Mesothelial cell of epicardium (in vitro differentiated cells): ENCODE measurements at places on chromosomes 1 and 21.

DNA sequence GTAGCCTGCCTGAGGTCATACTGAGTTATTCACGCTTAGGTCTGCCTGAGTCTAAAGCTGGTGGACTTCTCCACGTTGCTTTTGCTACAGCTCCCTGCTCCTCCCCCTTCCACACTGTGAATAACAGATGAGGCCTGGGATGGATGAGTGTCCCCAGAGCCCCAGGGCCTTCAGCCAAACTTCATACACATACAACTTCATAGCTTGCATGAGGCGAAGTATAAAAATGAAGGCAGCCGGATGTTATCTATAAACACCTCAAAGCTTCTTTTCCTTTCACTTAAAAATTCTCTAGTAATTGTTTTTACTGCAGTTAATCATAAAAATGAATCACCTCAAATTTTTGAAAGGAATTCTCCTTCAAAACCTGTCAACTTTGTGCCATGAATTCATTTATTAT, 70.2 kb downstream of the DAB1 start:
- no peak for DNase-seq
- peaks cover 32% of the 10 kb centered on the region for H3K27me3 ChIP-seq
- H3K4me3 ChIP-seq: no peak overlapping the region
- peaks cover 4% of the 10 kb centered on the region for H3K36me3 ChIP-seq

GRCh38 chr1:225882694-225883615, 775 bp upstream of the TMEM63A start:
- peak overlapping the region; percentile 83 for H3K4me3 ChIP-seq
- peak overlapping the region; percentile 82 for H3K27ac ChIP-seq
- no peaks in the 10 kb centered on the region for H3K36me3 ChIP-seq
- peaks cover 7% of the 10 kb centered on the region for H3K27me3 ChIP-seq
- peak; percentile 41 for DNase-seq

GRCh38 chr1:248918131-248918530, 12.1 kb downstream of the PGBD2 start:
- no peak overlapping the region for H3K4me3 ChIP-seq
- H3K27ac ChIP-seq: no peak overlapping the region
- peaks cover 56% of the 10 kb centered on the region for H3K36me3 ChIP-seq

DNA sequence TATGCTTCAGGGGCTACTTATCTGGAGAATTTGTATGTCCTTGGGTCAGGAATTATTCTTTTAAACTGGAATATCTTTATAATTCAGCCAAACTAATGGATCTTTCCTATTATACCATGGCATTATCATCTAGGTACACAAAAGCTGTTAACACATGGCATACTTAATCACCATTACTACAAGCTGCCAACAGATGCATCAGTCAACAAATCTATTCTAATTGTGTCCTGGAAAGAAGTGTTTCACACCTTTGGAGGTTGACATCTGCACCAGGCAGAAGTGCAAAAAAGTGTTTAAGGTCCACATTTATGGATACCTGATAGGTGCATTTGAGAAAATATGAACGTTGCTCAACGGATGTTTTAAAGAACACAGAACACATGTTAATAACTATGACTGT, 470.2 kb upstream of the ADGRL2 start:
- no peaks in the 10 kb centered on the region for H3K36me3 ChIP-seq
- H3K4me3 ChIP-seq: no peak overlapping the region

GRCh38 chr1:244313346-244313745, 138.4 kb downstream of the ADSS2 start:
- no peak overlapping the region for H3K27ac ChIP-seq
- peaks cover 8% of the 10 kb centered on the region for H3K4me1 ChIP-seq
- DNase-seq: no peak
- H3K4me3 ChIP-seq: no peak overlapping the region

DNA sequence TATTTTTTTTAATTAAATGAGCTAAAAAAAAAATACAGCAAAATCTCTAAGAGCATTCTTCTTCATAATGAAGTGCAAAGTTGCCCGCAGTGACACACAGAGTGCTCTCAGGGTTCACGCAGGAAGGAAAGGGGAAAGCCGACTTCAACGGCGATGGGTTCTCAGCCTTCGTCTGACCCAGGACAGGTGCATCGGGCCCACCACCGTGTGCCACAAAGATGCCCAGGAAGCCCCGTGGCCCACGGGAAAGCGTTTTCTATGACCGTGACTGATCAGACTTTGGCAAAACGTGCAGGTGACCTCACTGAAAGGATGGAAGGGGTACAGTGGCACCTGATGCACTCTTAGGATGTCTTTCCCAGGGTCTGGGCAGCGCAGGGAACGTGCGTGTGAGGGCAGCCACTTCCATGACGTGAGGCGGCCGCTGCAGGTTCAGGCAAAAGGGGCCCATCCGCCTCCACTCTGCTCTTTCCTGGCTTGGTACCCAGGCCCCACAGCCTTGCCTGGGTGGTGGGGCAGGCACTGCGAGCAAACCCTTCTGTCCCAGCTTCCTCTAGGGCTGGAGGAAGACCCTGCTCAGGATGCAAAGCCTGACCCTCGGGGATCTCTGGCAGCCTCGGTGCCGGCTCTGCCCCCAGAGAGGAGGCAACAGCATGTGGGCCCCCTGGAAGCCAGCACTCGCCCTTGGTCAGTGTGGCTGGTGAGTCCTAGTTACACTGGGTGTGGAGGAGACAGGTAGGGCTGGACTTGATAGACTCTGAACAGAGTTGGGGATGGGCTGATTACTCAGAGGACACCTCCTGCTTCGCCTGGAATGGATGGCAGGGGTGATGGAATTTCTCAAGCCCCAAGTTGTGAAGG, 8.3 kb downstream of the LRRC47 start:
- H3K36me3 ChIP-seq: peaks cover 25% of the 10 kb centered on the region
- DNase-seq: no peak
- no peak overlapping the region for H3K27ac ChIP-seq
- no peaks in the 10 kb centered on the region for H3K4me1 ChIP-seq
- H3K27me3 ChIP-seq: no peaks in the 10 kb centered on the region
